ENCODE measurements at places on chromosomes 5 and 9.

DNA sequence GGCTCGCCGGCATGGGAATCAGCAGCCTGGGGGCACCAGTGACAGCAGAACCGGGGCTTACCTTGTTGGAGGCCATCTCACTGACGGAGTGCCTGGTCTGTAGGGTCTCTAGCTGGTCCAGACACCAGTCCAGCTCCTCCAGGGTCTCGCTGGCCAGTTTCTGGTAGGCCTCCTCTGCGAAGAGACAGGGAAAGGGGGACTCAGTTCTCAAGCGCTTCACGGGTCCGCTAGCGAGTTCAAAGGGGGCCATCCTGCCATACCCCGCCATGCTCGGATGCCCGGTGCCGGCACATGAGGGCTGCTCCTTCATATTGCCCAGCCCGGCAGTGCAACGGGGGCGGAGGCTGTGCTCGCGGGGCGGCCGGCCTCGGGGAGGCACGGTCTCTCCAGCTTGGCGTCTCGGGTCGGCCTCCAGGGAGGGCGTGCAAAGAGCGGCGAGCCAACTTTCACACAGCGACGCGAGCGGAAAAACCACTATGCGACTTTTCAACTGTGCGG is 456.0 kb downstream of the RAB3C start:
- no peak for DNase-seq

- peak; percentile 39 for DNase-seq
These were observed 692 bp downstream of the C1QTNF3 start for GRCh38 chr5:34042321-34042720.

DNA sequence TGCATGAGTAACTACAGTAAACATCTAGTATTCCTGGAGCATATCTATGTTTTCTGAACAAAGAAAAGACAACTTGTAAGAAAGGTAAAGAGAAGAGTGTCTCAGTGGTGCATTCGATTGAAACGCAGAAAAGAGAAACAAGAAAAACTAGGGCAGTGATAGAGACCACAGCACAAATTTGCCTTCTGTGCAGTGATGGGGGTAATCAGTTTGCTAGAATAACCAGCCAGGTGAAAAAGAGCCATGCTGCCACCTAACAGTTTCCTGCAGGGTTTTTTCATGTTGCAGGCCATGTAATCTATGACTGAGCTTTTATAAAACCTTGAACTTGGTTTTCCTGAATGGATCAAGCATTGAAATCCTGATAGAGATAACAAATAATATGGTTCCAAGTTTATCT is 198.4 kb upstream of the MEF2C start:
- DNase-seq: no peak

DNA sequence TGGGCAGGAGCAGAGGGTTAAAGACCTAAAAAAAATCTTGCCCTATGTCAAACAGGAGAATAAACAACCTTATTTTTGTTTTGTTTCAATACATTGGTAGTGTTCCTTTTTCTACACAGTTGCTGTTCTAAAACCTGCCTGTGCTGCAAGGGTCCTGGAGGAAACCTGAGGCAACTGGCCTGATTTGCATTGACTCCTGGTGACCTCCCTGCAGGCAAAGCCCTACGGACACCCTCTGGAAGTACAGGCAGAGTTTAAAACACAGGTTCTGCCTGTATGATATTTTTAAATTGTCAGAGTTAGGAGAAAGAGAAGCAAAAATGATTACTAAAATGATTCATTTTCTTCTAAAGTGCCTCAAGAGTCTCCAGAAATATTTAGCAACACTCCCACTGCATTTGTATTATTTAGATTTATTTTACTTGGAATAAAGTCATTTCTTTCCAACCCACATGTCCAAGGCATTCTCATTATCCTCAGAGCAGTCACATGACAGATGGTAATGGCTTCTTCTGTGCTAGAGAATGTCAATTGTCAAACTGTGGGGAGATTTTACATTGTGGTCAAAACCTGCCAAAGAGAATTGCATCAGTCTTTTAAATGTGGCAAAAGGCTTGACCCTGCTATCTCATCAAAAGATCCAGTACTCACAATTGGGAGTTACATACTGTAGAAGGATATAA is 559.6 kb downstream of the CETN3 start:
- no peak for DNase-seq

- no peak for DNase-seq
These were observed 120.8 kb upstream of the ZNF608 start for GRCh38 chr5:124867137-124867704.

GRCh38 chr9:92385001-92385400 is 19.4 kb downstream of the OGN start:
- no peak for DNase-seq

DNA sequence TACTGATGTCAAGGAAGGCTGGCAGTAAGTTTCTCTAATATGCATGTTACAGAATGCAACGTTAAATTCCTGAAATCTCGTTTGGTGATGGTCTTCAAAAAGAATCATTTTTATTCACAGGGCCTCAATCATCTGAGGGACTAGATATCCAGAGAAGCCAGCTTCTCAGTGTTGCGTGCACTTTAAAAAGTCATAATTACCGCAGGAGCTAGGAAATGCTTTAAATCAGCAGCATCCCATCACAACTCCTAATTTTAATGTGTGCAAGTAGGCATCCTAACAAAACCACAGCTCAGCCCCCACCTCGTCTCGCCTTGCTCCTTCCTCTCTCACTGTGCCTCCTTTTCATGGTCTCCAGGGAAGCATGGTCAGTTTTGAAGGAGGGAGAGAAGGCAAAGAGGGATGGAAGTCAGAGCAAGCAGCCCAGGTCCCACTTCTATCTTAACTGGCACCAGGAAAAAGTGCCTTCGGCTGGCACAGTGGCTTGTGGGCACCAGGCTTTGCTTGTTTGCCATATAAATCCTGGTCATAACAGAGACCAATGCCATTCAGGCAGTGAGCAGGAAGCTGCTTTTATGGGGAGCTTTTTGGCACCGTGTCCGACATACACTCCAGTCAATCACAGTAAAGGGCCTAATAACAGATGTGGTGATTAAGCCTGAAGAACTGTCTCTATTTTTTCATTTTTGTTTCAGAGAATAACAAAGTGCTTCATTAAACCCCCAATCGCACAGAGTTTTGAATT is 21.4 kb downstream of the MEGF10 start:
- no peak for DNase-seq

DNA sequence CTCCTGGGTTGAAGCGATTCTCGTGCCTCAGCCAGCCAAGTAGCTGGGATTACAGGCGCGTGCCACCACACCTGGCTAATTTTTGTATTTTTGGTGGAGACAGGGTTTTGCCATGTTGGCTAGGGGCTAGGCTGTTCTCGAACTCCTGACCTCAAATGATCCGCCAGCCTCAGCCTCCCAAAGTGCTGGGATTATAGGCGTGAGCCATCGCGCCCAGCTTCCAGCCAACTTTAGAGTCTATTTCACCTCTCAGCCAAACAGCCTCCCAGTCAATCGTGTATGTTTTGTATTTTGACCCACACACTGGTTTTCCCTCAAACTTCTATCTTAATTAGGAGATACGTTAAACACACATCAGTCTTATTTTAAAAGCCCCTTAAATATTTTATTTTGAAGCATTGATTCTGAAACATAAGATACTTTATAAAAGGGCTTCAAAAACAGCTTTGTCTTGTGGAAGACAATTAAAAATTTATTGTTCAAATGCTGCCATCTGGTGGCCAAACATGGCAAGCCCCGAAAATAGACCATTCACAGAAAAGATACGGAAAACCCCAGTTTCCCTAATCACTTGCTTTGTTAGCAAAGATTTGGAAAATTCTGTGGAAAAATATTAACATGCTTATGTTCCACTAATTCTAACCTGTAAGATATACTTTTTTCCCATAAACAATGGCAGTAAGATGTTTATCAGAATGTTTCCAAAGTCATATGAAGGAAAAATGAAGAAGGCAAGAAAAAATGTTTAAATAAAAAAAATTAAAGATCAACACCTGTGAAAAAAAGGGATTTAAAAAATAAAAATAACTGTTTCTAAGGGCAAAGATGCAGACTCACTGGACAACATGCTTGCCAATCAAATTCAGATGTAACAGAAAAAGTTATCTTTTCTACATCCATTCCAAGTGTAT is 33.1 kb downstream of the APTX start:
- peak; percentile 53 for DNase-seq

GRCh38 chr5:80703291-80703690 is 48.5 kb upstream of the DHFR start:
- peak; percentile 72 for DNase-seq

- no peak for DNase-seq
These were observed 551.8 kb upstream of the ZNF608 start for GRCh38 chr5:125298258-125298657.

DNA sequence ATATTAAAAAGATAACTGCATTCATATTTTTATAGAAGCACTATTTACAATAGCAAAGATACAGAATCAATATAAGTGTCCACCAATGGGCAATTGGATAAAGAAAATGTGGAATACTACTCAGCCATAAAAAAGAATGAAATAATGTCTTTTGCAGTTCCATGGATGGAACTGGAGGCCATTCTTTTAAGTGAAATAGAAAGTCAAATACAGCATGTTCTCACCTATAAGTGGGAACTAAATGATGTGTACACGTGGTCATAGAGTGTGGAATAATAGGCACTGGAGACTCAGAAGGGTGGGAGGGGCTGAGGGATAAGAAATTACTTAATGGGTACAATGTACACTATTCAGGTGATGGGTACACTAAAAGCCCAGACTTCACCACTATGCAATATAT is 53.2 kb downstream of the DENND1A start:
- DNase-seq: no peak

GRCh38 chr9:89532478-89532877 is 34.6 kb upstream of the SEMA4D start:
- DNase-seq: no peak

DNA sequence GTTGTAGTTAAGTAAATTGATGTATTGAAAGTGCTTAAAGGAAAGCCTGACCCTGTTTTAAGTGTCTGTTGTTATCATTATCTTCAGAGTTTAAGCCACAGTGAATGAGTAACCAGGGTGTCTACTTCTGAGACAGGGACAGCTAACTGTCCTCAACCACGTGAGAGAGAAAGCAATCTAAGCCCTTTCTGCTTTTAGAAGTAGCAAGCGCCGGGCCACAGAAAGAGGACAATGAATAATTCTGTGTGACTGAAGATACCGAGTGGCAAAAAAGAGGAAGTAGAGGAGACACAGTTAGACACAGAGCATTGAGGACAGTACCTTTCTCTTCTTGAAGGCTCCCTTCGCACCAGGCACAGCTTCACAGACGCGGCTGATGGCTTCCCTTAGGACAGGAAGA is 86.3 kb downstream of the S1PR3 start:
- DNase-seq: no peak

DNA sequence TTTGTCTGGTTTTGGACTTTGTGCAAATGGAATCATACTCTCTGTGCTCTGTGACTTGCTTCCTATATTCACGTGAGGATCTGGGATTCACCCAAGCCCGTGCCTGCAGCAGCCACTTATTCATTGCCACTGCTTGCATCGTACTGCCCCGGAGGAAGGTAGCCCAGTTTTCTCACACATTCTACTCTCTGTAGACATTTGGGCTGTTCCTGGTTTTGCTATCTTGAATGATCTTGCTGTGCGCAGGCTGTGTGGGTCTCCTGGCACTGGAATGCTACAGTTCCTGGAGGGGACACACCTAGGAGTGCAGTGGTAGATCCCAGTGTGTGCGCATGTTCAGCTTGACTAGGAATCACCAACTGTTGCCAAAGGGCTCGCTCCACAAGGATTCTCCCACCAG is 99.2 kb upstream of the BOD1 start:
- no peak for DNase-seq

DNA sequence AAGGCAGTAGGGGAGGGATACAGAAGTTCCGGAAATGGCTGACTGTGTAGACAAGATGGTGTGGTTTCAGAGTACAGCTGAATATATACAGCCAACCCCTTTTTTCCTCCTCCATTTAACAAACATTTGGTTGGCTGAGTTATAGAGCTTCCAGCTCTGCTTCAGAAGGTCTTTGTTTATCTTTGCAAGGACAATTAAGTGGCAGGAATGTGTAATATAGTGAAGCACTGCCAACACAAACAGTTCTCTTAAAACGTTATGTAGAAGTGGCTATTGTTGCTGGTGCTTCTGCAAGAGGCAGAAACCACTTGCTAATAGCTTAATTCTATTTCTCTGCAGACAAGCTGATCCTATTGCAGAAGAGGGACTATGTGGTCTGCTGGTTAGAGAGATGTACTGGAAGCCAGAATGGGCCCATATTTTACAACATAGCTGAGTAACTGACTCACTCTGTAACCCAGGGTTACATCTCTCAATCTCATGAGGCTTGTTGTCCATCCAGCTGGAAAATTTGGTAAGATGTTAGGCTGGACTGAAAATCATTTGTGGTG is 62.7 kb upstream of the OSMR start:
- no peak for DNase-seq

GRCh38 chr9:107710953-107711352 is 221.4 kb upstream of the KLF4 start:
- DNase-seq: no peak

DNA sequence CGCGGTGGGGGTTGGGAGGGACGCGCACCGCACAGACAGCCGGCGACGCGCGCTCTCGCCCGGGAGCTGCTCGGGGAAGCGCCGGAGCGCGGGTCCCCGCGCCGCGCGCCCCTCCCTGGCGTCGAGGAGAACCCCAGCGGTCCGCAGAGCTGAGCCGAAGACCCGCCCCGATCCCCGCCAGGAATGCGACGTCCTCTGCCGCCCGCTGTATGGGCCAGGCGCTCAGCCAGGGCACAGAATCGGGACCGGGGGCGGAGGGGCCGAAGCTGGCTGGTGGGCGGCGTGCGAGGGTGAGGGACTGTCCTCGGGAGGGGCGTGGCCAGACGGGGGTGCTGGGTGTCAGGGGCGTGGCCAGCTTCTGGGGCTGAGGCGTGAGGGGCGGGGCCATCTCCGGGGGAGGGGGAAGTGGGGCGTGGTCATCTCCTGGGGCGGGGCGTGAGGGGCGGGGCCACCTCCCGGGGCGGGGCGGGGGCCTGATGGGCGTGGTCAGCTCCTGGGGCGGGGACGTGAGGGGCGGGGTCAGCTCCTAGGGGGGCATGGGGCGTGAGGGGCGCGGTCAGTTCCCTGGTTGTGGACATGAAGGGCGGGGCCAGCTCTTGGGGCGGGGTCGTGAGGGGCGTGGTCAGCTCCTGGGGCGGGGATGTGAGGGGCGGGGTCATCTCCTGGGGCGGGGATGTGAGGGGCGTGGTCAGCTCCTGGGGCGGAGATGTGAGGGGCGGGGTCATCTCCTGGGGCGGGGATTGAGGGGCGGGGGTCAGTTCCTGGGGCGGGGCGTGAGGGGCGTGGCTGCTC is 965 bp downstream of the PTGDS start:
- peak; percentile 93 for DNase-seq

GRCh38 chr9:95962936-95963335 is 87.4 kb downstream of the ERCC6L2 start:
- no peak for DNase-seq

DNA sequence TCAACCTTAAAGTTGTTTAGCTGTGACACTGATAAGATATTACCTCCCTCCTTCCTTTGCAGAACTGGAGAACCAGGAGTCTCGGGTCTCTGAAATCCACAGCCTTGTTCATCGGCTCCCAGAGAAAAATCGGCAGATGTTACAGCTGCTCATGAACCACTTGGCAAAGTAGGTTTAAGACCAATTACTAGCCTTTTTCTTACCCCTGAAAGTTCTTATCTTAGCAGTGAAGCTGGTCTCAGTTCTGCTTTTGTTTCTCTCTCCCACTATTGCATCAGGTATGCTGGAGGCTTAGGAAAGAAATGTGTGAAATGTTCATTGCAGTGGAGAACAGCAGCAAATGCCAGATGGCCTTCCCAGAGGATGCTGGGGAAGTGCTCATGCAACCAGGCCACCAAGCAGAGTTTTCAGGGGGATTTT is 287.4 kb downstream of the ARHGAP26 start:
- DNase-seq: no peak

Measured in putamen (tissue), 1 donor.